ENCODE measurements at places on chromosomes 1 and 21.

DNA sequence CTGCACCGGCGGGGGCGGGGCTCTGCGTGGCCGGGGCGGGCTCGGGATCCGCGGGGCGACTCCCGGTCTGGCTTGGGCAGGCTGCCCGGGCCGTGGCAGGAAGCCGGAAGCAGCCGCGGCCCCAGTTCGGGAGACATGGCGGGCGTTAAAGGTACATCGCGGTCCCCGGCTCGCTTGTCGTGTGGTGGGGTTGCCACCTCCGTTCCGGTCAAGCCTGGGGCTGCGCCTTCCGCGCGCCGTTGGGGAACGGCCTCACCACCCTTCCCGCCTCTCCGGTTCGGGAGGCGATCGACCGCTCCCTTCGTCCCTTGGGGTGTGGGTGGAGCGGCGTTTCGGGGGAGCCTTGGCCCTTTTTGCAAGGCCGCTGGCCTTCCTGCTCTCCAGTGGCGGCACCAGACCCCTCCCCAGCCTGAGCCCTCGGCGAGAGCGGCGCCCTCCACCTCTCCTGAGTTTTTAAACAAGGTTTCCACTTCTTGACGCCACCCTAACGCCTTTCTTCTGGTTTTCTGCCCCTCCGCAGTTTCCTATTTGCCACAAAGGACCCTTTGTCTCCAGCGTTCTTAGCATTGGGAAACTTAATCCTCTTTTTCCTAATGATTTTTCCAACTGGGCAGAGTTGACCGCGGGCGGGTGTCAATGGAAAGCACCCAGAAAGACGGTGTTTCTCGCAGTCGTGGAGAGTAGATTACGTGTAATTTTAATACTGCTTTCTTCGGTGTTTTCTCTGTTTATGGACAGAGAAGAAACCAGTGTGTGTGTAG, at the start of the genes LEPR and LEPROT:
Gene LEPR, plus strand, starts transcription at position 79 of the 761 bp plus-strand sequence. CDS start 144,898 bp downstream, outside the sequence.
Gene LEPROT, plus strand, starts transcription at position 79 of the 761 bp plus-strand sequence. Its CDS starts 57 bp downstream, at position 136.
- DNase-seq, result no peak

GRCh38 chr1:100862591-100862990, 32.1 kb downstream of the EXTL2 start:
- DNase-seq, result no peak

- DNase-seq, result no peak
These were observed 350.8 kb downstream of the DSCAM start for GRCh38 chr21:40496116-40496515.

- no peak for DNase-seq
These were observed 382.1 kb downstream of the PTPRC start for GRCh38 chr1:199020904-199021303.

DNA sequence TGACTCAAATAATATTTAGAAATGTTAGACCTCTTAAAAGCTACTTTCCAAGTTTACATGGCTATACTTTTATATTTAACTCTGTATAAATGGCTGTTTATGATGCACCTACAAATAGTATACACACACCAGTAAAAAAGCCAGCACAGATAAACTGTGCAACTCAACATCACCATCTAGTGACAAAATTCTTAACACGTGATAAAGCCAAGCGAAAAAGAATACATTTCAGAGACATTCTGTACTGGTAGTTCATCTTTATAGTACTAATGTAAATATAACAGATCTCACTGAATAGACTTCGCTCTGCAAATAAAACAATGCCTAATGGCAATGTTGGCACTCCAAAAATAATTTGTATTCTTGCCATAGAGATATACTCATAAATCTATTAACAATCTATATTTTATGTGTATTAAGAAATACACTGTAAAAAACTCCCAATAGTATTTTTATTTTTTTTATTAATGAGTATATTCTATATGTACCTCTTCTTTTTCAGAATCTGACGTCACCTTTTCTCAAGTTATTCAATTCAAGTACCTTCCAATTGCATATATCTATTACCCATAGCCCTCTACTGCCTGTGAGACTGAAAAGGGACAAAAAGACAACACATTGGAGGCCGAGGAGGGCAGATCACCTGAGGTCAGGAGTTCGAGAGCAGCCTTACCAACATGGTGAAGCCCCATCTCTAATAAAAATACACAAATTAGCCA, 100.2 kb downstream of the DPYD start:
- no peak for DNase-seq

DNA sequence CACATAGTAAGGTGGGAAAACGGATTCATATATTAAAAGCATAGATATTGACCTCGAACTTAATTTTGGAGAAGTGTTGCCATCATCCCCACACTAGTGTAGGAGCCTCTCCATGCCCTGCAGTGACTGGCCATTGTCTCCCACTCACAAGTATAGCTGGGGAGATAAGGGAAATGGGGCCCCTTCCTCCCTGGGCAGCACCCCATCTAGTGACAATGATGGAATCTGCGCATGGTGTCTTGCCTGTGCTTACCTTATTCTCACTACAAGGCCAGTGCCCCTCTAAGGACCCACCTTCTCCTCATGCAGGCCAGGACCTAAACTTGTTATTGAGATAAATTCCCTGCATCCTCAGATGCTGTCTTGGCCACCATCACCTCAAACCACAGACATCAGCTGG, 374.9 kb downstream of the NTNG1 start:
- DNase-seq, result no peak

GRCh38 chr1:70071601-70072000, 133.8 kb downstream of the LRRC40 start:
- peak; percentile 4 for DNase-seq

DNA sequence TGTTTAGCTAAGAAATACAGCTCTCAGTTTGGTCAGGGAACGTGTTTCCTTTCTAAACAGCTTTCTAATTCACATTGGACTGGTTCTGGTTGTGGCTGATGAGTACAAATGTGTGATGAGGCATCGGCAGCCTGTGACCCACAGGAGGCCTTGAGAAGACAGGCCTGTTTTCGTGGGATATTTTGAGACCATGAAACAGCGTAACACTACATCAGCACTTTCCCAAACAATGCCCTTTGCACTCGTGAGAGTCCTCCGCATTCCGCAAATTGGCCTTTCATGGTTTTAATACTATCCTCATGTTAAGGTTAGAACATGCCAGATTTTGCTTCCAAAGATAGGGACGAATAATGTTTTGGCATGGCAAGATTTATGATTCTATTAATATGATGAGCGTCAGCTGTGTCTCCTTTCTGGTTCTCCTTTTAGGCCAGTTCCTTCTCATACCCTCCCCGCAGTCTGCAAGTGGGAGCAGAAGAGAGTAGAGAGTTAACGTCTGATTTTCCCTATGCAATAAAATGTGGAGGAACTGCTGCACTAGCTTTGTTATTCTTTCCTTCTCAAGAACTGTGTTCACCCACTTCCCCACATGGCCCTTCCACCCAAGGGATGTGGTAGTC, 84.3 kb upstream of the L1TD1 start:
- DNase-seq, result no peak

DNA sequence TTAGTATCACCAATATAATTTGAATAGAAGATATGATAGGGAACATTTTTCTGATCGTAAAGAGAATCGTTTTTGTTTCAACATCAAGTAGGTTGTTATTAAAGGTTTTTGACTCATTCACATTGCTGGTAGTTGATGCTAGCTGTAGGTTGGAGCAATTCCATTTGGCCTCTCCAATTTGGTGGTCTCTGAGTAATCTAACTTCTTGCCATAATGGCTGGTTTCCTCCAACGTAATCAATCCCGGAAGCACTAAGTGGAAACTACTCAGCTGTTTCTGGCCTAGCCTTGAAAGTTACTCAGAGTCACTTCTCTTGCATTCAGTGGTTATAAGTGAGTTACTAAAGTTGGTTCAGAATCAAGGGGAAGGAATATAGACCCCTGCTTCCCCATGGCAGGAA, 26.0 kb downstream of the RCOR3 start:
- DNase-seq, result no peak

- no peak for DNase-seq
These were observed 420.6 kb upstream of the DEPDC1 start for GRCh38 chr1:68917456-68917855.

- DNase-seq, result no peak
These were observed 7.5 kb upstream of the ZNF436 start for GRCh38 chr1:23376890-23377811.

- DNase-seq, result no peak
These were observed 28.5 kb downstream of the RAB3B start for GRCh38 chr1:51961954-51962353.

- DNase-seq, result no peak
These were observed 165.5 kb downstream of the SNX7 start for GRCh38 chr1:98827041-98827440.

GRCh38 chr1:113242481-113242880, 147.8 kb upstream of the MAGI3 start:
- DNase-seq, result no peak

DNA sequence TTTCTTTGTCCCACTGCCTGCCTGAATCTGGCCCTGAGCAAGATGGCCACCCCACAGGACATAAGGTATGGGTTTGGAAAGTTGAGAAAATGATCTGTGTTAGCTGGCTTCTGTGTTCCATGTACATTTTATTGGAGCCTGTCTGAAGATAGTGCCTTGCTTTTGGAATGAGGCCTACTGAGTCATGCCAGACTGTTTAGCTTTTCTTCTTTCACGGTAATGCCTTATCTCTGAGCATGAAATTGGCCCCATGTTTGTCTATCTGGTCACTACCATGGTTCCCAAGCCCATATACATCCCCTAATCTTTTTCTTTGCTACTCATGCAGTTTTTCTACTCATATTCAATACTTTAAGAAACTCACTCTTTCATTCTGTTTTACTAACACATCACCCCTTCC, 85.1 kb upstream of the LMO4 start:
- DNase-seq, result no peak

DNA sequence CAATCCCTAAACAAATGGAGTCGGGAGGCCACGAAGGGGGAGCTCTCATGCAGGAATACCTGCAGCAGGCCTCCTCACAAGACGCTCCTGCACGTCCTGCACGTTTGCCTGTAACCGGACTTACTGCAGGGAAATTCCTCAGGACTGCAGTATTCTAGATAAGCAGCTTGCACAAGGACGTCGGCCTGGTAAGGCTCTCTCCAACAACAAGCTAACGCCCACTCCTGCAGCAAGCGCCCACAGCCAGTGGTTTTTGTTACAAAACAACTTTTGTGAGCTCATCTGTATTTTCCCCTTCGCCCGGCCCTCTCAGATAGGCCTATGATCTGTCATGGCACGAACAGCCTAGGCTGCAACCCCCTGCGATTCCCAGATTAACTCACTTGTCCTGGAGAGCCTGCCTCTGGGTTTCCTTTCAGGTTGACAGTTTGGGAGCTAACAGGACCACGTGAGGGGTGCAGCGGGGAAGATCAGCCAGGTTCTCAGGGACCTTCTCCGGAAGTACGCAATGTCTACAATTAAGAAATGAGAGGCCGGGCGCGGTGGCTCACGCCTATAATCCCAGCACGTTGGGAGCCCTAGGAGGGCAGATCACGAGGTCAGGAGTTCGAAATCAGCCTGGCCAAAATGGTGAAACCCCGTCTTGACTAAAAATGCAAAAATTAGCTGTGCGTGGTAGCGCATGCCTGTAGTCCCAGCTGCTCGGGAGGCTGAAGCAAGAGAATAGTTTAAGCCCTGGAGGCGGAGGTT, 921 bp upstream of the MIB2 start:
- peak; percentile 15 for DNase-seq

DNA sequence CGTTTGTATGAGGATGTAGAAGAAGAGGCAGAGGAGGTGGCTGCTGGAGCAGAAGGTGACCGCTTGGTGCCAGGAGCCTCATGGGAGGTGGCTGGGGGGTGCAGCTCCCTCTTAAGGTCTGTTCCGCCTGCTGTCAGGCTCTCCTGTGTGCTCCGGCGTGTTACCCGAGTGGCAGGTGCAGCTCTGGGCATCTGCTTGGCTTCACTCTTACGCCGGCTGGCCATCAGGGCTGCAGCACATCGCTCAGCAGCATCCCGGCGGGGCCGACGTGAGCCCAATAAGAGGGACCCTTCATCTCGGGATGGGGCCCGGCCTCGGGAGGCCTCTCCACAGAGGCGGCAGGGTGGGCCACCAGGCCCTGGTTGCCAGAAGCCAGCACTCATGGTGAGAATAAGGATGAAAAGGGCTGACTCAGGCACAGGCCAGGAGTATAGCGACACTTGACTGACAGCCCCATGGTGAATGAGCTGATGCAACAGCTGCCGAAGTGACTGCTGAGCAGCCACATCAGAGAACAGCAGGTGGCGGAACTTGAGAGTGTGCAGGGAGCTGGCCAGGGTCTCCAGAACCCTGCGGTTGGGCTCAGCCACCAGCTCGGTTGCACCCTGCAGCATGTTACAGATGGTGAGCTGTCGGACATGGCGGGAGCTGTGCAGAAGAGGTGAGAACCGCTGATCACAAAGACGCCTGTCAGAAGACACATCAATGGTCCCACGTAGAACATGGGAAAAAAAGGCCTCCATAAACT, 17.5 kb downstream of the LRRC41 start:
- DNase-seq, result no peak

- no peak for DNase-seq
These were observed 104.6 kb downstream of the ZBTB18 start for GRCh38 chr1:244155661-244156060.

DNA sequence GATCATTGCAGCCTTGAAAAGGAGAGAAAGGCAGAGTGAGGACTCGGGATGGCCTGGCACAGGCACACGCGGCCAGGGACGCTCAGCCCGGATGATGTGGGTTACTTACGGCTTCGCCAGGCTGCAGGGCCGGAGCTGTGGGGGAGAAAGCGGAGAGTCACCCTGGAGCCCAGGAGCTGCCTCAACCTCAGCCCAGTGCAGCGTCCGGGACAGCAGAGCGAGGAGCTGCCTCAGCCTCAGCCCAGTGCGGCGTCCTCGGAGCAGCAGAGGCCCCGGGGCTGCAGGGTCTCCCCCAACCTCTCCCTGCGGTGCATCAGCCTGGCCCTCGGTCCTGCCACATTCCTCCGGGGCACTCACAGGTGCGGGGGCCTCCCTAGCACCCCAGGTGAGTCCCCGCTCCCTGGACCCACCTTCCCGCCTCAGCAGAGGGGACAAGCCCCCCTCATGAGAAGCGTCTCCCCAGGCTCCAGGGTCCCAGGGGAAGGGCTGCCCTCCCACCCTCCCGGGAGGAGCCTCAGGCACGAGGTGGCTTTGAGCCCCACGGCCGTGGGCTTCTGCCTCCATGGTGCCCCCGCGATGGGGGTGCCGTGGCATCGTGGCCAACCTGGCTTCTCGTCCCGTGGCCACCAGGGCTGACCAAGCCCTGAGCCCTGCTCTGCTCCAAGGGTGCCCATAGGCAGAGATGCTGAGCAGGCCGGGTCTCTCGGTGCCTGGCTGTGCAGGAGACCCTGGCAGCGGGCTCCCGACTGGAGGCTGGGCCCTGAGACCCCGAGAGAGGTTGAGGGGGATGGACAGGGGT, 10.5 kb upstream of the RNF223 start:
- no peak for DNase-seq

DNA sequence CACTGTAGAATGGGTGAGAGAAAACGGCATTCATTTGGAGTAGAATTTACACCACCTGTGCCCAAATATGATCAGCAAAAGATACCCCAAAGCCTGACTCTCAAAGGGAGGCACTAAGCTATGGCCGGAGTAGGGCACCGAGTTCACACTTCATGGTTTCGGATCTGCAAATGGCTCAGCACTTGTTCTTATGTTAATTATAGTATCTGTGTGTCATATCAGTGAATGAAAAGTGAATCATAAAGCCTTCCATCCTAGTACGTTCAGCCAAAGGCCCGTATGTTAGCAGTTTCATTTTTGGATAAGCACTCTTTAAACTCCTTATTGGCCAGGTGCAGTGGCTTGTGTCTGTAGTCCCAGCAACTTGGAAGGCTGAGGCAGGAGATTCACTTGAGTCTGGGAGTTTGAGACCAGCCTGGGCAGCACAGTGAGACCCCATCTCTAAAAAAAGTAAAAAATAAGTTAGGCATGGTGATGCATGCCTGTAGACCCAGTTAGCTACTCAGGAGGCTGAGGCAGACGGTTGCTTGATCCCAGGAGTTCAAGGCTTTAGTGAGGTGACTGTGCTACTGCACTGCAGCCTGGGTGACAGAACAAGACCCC, 4.9 kb upstream of the CORT start:
- no peak for DNase-seq

GRCh38 chr1:1602968-1603506, 3.1 kb upstream of the FNDC10 start:
- no peak for DNase-seq

All from heart right ventricle (tissue), 16 donors.